Psoas muscle (tissue), 8 donors: ENCODE measurements at places on chromosomes 1 and 21. TPM values are rescaled to one million over a fixed set of nuclear protein-coding genes. Genes with fewer than 3 reads are reported as not detected.

- no peak for DNase-seq
Observed at GRCh38 chr1:197224160-197224559, 43.9 kb upstream of the CRB1 start.

GRCh38 chr1:162033428-162033827 lies 9.8 kb upstream of the OLFML2B start:
- peak; percentile 65 for DNase-seq

The NMNAT2 gene
- 0.04 TPM for polyA plus RNA-seq

DNA sequence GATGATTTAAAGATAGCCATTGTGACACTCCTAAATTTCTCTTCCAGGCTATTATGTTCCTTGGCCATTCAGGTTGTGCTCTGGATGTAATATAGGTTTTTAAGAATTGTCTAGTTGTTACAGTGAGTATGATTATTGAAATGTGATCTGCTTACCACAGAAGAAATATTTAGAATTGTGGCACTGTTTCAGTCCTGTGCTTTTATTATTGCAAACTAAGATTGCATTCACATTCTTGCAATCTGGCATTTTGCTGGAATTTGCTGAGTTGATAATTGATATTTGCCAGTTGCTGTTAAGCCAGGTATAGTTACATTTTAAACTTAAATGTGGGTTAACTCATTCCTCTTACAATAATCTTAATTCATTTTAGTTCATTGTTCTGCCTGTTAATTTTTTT lies 22.3 kb downstream of the EXO1 start:
- DNase-seq = no peak

DNA sequence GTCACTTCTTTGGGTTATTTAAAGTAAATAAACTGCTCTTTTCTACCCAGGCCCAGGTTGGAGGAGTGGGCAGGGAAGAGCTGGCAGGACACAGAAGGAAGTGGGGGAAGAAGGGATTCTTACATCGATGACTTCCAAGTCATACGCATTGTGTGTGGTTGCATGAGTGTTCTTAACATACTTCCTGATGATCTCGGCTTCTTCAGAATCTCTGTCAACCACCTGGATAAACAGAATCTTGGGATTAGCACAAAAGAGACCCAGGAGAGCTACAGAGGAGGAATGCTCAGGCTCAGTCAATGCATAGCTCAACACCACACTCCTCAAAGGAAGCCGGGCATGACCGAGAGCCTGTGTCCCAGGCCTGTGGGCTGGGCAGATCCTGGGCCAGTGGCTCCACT lies 42.1 kb downstream of the PARP1 start:
- DNase-seq = no peak

DNA sequence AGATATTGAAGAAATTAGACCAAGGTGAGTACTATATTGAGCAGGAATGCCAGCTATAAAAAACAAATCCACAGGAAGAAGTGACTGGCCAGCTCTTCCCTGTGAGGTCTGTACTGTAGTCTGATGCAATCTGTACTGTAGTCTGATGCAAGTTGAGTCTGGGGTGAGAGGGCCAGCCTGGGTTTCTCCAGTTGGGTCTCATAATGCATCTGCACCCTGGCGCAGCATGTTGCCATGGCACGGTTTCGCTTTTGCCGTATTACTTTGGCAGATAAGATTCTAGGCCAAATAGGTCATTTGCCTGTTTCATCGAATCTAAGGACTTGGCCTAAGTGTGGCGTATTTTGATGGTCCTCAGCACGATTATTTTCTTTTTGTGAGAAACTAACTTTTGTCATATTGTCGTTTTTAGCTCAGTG lies 24.4 kb upstream of the PGD start:
- DNase-seq = no peak

GRCh38 chr1:201016943-201017827 lies 6.3 kb downstream of the KIF21B start:
- DNase-seq = no peak

- no peak for DNase-seq
Observed at GRCh38 chr21:38917043-38917774, 111.5 kb downstream of the ETS2 start.
